ENCODE measurements at places on chromosomes 5 and 9.

GRCh38 chr5:142845402-142845921 is 75.3 kb downstream of the ARHGAP26 start:
- no peak for DNase-seq

GRCh38 chr5:566636-567309 is 42.5 kb upstream of the SLC9A3 start:
- DNase-seq = no peak

- no peak for DNase-seq
Observed at GRCh38 chr5:51664491-51665250, 281.4 kb downstream of the ISL1 start.

GRCh38 chr9:76996700-76997099 is 22.8 kb upstream of the FOXB2 start:
- no peak for DNase-seq

Measured in spleen (tissue), 13 donors.